BJ (cell line): ENCODE measurements at places on chromosomes 1 and 21.

GRCh38 chr1:56666112-56666608, 21.0 kb downstream of the PRKAA2 start:
- no peak for DNase-seq

- no peak for DNase-seq
These were observed 34.9 kb downstream of the PLXNA2 start for GRCh38 chr1:208209286-208209685.

DNA sequence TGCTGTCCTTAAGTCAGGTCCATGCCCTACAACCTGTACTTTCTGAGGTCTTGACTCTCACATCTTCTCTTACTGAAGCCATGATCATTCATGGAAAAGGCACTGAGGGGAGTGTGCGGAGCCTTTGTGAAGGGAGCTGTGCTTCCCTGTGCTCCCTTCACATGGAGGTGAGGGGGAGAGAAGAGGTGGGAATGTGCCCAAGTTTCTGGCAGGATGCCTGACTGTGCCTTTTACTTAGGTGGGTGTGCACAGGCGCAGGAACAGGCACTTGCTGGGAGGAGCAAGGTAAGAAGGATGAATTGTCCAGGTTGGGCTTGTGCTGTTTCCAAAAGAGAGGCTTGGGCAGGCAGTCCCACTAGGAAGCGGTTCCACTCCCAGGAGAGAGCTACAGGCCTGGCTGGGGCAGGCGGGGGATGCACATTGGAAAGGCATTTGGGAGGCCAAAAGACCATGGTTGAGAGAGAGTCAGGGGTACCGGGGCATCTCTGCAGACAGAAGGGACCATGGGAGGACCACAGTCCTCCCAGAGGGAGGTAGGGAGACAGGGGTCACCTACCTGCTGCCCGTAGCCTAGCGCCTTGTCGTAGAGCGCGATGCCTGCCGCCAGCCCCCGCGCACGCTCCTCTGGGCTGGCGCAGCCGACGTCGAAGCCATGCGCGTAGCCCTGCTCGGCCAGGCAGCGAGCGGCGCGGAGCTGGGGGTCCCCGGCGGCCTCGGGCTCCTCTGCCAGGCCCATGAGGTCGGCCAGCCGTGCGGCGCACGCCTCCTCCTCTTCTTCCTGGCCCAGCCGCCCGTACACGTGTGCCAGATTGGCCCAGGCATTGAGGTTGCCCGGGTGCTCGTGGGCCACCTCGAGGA, 853 bp downstream of the TTC22 start:
- no peak for DNase-seq

DNA sequence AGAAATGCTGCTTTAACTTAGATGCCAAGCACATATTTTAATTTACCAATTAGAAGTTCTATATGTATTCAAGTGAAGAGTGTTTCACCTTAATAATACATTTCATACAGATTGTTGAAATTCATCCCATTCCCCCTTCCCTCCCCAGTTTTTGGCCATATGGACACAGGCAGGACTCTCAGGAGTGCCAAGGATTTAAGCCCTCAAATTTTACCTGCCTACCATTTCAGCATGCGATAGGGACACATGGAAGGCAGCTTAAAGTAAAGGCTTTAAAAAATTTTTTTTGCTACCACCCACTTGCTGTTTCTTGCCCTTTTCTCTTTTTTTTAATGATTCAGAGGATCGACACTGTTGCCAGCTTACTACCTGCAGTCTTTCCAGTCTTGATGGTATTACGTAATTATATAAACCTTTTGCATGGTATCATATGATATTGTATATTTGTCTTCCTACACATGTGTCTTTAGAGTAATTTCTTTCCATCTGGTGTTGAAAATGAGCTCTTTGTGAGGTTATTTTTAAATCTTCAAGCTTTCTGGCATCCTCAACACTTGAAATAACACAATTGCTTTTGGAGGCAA, 7.0 kb downstream of the EPB41 start:
- no peak for DNase-seq

- DNase-seq, result peak; percentile 53
These were observed 131.2 kb downstream of the AKT3 start for GRCh38 chr1:243718893-243719292.

DNA sequence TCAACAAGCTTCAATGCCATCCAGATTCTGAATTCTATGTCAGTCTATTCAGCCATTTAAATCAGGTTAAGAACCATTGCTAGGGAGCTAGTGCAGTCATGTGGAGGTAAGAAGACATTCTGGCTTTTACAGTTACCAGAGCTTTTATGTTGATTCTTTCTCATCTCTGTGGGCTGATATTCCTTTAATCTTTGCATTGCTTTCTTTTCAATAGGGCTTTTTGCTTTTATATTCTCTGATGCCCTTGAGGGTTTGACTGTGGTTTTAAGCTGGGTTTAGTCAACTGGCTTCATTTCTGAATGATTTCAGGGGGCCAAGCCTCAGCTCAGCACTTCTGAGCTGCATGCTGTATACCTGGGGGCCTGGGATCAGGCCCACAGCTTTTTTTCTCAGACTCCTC, 51.0 kb upstream of the GORAB start:
- no peak for DNase-seq

DNA sequence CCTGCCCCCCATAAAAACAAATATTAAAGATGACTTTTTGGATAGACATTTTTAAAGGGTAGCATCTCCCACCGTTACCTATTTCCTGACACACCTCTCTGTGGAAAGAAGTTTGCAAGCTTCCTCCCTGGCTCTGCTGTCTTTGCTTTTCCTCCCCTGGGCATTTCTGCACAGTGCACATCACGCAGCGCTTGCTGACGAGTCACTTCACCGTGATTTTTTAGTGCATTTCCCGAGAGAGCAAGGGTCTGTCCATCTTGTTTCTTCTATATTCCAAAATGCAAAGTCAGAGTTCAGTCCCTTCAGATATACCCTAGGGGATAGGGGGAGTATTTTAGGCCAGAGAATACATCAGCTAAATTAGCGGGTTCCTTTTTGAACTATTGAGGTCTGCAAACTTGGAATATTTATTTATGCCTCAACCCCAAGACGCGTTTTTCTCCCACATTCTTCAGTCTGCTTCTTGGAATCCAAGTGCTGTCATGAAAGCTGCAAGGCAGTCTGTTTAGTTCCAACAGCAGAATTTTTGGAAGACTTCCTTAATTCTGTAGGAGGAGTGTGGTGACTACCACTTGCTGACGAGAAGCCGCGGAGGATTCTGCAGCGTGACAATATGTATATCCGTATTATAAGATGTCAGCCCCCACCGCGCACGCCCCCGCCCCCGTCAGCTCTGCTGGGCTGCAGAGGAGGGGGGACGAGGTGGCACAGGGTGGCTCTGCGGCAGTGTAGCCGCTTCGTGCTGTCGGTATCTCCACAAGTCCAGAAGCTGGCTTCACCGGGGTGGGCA, 22.4 kb downstream of the SMYD2 start:
- DNase-seq, result no peak

DNA sequence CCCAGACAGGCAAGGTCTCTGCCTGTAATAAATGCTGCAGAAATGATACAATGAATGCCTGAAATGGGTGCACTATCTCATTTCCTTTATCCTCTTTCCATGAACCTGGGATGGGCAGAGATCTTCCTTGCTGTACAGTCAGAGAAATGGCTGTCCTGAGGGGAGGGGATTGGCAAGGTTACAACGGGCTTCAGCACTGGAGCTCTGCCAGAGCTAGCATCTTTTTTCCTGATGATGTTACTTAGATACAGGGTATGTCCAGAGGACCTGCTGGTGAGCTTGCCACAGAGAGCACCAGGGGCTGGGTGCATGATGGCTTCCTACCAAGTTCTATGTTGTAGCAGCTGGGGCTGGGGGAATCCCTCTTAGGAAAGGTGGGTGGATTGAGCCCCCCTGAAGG, 115.1 kb downstream of the PLXNA2 start:
- DNase-seq, result no peak

GRCh38 chr1:92356956-92357355, 58.1 kb downstream of the RPAP2 start:
- peak; percentile 28 for DNase-seq

DNA sequence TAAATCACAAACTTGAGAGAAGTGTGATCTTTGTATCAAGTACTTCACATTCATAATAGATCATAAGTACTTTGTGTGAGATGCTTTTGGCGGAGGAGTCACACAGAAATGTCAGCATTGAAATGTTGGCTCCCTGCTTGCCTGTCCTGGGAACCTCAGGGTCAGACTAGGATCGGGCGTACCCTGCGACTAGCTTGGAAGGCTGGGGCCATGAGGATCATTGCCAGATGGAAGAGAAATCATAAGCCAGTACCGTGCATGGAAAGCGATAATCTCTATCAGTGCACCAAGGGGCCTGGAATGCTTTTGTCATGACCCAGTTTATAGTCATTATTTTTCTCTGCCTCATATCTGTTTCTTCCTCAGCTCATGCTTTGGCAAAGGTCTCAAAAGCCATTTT, 35.5 kb downstream of the MTR start:
- no peak for DNase-seq

DNA sequence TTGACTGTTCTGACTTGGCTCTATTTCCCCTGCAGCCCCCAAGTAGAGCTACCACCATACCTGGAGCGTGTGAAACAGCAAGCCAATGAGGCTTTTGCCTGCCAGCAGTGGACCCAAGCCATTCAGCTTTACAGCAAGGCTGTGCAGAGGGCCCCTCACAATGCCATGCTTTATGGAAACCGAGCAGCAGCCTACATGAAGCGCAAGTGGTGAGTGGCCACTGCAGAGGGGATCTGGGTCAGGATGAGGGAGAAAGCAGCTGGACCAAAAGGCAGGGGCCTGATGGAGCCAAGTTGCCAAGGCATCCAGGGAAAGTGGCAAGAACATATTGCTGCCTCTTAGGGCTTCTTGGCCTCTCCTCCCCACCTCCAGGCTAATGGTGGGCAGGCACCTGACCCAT, 24.1 kb upstream of the TMEM222 start:
- DNase-seq, result no peak

DNA sequence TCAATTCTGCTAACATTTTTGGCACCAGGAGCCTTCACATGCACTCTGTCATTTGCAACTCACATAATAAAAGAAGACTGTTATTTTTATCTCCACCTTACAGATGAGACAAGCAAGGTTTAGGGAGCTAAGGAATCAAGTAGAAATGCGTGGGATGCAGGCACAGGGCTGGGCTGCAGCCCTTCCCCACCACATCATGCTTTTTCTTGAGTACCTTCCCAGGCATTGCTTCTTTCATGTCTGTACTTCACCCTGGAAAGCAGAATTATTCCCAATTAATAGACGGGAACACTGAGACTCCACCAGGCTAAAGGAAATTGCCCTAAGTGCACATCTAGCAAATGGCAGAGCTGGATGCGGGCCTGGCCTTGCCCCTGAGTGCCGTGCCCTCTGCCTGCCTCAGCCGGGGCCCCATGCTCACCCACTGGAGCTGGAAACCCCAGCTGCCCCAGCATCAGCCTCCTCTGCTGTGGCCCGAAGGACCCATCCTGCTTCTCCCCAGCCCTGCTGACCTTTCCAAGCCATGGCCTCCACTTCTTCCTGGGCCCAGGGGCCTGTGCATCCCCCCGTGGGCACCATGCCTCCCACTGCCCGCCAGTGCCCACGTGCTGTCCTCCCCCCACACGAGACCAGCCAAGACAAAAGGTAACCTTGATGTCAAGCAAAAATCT, 257.5 kb downstream of the TOMM20 start:
- no peak for DNase-seq

GRCh38 chr1:24984800-24985522, 54.9 kb upstream of the RUNX3 start:
- no peak for DNase-seq

- peak; percentile 21 for DNase-seq
These were observed 4.7 kb downstream of the TNN start for GRCh38 chr1:175072099-175072951.

GRCh38 chr21:45114072-45114471, 39.7 kb downstream of the ADARB1 start:
- no peak for DNase-seq

DNA sequence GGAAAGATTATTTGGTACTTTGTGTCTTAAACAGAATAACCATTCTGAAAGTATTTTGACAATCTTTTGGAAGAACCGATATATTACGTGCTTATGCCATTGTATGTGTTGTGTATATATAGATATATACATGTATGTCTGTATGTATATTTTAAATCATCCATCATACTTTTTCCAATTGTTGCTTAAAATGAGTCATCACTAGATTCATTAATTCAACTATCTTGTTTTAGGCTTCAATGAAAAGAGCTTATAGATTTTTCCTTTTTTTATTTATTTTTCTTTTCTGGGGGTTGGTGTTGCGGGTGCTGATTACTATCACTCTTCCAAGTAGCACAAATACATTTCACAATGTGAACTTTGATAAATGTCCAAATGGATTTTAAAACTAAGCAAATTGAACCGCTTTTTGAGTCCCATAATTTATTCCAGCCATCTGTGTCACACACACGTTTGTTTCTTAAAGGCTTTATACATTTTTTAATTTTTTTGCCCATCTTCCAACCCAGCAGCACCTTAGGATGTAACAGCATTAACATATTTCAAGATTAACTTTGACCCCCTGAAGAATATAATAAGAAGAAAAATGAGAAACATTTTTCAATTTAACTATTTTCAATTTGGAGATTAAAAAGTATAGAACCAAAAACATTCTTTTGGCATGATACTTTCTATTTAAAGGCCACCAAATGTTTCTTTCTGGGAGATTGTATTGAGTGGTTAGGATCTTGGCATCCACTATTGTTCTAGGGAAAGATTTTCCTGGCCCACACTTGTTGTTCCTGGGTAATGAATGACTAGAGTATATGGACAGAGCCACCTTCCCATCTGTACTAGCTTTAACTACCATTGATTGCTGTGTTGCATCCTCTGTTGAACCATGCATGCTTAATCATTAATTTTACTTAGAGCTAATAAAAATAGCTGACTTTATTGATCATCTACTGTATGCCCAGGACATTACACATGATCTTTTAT, 9.3 kb upstream of the DPYD start:
- no peak for DNase-seq

DNA sequence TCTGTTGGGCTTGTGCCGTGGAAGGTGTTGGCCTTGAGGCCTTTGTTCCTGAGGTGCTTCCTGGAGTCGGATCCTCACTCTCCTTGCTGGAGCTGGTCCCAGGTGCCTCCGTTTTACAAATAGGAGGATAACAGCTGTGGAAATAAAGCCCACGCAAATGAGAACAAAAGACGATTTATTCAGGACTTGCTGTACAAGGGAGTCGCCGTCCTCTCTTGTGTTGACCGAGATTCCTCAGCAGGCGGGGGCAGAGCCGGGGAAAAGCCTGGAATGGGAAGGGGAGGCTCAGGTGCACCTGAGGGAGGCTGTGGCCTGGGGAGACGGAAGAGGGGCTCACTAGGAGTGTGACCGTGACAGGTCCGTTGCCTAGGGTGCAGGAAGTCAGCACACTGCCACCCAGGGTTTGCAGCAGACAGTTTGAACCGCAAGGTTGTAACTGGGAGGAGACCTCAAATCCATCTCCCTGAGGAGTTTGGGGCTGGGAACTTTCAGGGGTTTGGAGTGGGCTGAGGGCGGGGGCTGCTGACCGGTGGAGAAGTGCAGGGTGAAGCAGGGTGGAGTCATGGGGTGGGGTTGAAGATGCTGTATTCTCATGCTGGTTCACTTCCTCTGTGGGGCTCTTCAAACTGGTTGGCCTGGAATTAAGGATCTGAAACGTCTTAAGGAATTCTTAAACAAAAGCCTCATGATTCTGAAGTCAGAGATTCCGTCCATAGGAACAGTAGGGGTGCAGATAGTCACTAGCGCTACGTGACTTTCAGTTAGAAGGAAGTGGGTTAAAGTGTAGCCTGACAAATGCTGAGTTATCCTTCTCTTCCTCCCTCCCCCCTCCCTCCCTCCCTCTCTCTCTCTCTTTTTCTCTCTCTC, 2.6 kb upstream of the CSTB start:
- no peak for DNase-seq
